ENCODE measurements at places on chromosomes 11 and 22.
A peak's percentile ranks its signal among the peaks of the same experiment; 100 is the strongest.

DNA sequence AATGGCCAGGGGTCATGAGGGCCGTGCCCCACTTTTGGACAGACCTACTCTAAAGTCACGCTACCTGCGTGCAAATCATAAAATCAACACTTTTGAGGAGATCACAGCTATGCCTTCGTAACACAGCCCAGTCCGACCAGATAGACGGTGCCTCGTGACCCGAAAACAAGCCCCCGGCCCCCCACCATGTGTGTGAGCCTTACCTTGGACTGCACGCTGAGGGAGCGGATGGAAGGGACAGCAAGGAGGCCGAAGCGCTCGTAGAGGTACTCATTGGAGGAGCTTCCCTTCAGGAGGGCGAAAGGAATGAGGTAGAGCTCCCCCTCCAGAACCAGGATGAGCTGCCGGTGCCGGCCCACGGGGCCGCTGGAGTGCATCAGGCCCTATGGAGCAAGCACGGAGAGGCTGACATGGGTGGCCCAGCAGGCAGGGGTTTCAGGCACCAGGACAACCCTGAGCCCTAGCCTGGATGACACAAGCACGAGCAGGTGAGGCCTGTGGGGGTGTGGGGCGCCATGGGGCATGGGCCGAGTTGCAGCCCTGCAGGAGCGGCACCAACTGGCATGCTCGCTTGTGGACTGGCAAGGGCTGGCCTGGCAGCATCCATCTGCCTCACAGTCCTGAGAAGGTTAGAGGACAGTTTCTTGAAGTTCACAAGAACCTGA is 82.2 kb upstream of the PITPNB start:
- no peak for DNase-seq

DNA sequence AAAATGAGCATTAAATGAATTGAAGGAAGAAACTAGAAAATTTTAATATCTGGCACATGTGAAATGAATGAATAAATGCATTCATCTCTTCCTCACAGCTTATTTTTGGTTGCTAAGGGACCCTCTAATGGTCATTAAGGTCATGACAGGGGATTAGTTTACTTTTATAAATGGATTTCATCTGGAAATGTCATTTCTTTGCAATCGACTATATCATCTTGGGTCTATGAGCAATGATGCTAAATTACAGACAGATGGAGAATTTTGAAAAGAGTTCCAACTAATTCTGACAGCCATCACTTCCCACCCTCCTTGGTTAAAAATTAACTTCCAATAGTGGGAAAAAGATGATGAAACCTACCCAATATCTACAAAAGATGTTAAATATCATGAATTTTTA is 98.0 kb downstream of the KIF18A start:
- no peak for DNase-seq

DNA sequence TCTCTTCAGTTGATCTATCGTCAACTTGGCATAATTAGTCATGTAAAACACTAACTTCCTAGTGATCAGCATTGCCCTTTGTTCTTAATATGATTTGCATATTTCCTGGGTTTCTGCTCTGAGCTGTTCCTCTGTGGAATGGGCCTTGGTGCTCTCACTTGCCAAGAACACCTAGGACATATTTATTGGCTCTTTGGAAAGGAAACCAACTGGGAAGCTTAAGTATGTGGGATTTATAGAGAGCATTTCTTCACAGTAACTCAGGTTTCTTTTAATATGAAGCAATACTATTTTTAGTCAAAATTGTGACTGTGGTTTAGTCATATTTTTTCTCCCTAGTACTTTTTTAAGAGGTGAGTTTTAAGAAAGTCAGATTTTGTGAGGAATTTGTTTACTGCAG is 28.8 kb downstream of the FAT3 start:
- no peak for DNase-seq

- DNase-seq = no peak
Measured at GRCh38 chr11:45042560-45042959, 91.9 kb upstream of the TP53I11 start.

DNA sequence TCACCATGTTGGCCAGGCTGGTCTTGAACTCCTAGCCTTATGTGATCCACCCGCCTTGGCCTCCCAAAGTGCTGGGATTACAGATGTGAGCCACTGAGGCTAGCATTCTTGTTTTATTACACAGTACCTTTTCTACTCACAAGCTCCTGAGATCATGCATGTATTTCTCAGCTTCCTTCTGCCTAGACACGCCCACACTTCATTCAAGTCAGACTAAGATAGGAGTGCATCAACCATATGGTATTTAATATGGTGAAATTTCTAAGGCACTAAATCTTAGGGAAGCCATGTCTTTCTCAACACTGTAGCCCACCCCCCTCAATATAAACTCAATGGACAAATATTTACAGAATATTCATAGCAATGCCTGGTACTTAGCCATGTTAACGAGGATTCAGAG is 62.1 kb downstream of the SLC25A17 start:
- DNase-seq = no peak

GRCh38 chr11:118659314-118659952 is 20.0 kb downstream of the TREH start:
- DNase-seq = peak; percentile 91
